ENCODE measurements at places on chromosomes 1 and 21.

- no peak for DNase-seq
Measured at GRCh38 chr1:23039308-23039826, 20.1 kb downstream of the KDM1A start.

DNA sequence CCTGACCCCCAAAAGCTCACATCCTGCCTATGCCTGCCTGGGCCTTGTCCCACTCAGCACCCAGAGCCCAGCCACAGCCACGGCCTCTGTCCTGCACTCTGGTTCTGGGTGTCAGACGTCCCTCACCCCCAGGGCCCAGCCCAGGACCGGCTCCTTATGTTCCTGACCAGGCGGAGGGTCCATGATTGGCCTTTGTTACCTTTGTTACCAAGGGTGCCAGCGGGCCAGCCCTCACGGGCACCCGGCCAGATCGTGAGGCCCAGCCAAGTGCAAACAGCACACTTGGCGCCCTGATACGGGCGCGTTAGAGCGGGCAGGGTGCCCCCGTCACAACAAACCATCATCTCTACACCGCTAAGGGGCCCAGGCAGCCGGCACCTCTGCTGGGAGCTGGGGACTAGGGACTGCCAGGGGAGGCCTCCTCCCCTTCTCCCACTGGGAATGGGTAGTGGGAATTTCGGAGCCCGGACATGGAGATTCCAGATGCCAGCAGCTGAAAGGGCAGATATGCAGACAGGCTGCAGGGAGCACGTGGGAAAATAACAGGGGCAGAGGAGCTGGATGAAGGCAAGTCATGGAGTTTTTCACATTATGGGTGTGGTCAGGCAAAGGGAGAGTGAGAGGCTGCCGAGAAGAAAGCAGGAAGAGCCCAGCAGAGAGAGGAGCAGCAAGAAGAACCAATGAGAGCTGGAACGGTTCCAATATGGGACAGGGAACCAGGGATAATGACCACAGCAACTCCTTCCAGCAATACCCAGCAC lies 22.1 kb downstream of the HSPG2 start:
- peak; percentile 63 for DNase-seq

- no peak for DNase-seq
Measured at GRCh38 chr1:1996207-1996651, 7.4 kb downstream of the CFAP74 start.

GRCh38 chr21:20998456-20998789 lies 214 bp downstream of the NCAM2 start:
- no peak for DNase-seq

GRCh38 chr1:5951846-5952410 lies 40.3 kb downstream of the NPHP4 start:
- no peak for DNase-seq

- DNase-seq, result peak; percentile 39
Measured at GRCh38 chr21:45455674-45456583, 51.0 kb downstream of the COL18A1 start.

- DNase-seq, result peak; percentile 36
Measured at GRCh38 chr1:112011202-112011601, 21.7 kb upstream of the KCND3 start.

DNA sequence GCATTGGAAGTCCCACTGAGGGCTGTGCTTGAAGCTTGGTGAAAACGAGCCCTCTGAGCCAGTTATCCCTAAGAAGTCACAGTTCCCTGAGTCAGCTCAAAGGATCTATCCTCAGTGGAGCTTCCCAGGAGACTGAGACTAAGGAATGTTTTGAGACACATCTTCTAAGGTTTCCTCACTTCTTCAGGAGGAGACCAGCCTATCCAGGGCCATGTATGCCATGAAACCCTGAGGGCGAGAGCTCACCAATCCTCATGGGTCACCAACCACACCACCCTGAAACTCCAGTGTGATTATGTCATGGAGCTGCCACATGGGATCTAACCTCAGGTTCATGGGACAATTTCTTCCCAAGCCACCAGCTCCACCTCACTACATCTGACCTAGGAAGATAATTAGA lies 7.6 kb upstream of the TIE1 start:
- DNase-seq, result no peak

GRCh38 chr21:35720208-35720731 lies 340.1 kb downstream of the SETD4 start:
- DNase-seq, result no peak

DNA sequence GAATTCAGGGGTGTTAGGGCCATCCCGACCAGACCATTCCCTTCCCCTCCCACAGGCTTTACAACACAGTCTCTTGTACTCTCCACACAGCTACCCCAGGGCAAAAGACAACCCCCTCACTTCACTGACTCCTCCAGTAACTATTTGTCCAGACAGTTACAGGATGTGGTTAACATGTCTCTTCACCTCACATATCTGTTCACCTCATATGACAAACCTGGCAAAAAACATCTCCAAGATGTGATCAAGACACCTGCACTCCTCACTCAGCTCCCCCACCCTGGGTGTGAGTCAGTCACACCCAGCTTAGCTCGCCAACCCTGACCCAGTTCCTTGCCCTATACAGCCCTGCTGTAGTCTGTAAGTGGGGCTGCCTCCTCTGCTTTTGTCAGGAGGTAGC lies 490.5 kb upstream of the CHRM3 start:
- no peak for DNase-seq

DNA sequence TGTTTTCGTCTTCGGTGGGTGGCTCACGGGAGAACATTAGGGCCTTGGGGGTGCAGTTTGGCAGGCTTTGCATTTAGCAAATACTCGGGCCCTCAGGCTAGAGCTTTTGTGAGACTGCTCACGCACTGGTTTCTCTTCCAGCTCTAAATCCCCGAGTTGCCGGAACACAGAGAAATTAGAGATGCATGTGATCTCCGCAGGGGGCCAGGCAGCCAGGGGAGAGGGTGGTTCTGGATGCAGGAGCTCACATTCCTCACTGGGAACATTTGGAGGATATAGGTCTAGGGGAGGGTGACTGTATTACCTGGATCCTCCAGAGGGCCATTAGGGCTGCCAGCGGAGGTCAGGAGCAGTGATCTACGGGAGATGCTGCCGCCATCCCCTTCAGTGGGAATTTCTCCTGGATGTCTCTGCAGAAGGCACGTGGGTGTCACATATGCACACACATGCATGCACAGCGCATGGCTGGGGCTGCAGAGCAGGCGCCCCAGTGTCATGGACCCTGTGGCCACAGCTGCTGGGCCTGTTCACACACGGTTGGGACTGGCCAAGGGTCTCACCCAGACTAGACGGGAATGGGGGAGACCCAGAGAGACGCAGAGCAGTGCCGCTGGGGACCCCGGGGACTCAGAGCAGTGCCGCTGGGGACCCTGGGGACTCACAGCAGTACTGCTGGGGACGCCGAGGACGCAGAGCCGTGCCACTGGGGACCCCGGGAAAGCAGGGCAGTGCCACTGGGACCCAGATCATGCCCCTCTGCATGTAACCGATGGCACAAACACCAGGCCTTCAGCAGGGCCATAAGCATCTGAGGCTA lies 258.7 kb downstream of the CAMTA1 start:
- no peak for DNase-seq

DNA sequence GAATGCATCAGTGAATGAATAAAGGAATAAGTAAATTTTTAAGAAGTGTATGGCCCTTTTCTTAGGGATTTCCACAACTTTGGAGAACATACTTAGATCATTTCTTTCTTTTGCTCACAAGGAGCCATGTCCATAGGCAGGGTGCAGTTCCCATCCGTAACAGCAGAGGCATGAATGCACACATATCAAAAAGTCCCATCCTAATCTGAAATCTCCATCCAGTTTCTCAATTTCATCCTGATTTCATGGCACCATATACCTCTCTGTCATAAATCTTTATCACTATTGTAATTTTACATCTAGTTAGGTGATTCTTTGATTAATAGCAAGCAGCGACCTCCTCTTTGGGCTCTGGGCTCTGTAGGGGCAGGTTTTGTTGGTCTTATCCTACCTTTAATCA lies 359.2 kb downstream of the RRAGC start:
- no peak for DNase-seq

- DNase-seq, result no peak
Measured at GRCh38 chr1:235430991-235431390, 63.8 kb downstream of the TBCE start.

- DNase-seq, result no peak
Measured at GRCh38 chr1:25677193-25677773, 60.7 kb downstream of the MAN1C1 start.

DNA sequence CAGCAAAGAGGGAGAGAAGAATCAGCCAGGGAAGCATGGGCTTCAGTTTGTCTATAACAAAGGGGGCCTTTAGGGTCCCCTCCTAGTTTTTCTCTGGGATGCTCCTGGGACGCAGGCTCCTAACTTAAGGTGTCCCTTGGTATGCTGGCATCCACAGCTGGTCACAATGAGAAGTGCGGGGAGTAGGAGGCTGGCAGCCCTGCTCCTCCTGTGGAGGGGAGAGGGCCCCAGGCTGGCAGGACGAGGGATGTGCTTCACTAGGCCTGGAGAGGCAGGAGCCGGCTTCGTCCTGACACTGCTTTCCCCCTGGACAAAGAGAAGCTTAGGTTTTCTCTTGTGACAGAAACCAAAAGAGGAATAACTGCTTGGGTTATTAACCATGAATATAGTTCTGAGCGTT lies 67.6 kb downstream of the NENF start:
- DNase-seq, result no peak

- DNase-seq, result peak; percentile 10
Measured at GRCh38 chr1:2803086-2803930, 1.8 kb upstream of the TTC34 start.

DNA sequence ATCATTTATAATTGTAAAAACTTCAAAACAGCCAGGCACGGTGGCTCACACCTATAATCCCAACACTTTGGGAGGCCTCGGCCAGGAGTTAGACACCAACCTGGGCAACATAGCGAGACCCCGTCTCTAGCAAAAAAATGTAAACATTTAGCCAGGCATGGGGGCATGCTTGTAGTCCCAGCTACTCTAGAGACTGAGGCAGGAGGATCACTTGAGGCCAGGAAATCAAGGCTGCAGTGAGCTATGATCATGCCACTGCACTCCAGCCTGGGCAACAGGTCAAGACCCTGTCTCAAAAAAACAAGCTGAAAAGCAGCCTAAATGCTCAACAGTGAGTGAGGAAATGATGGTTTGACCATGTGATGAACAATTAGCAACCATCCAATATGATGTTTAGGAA lies 7.3 kb downstream of the C1orf167 start:
- no peak for DNase-seq

DNA sequence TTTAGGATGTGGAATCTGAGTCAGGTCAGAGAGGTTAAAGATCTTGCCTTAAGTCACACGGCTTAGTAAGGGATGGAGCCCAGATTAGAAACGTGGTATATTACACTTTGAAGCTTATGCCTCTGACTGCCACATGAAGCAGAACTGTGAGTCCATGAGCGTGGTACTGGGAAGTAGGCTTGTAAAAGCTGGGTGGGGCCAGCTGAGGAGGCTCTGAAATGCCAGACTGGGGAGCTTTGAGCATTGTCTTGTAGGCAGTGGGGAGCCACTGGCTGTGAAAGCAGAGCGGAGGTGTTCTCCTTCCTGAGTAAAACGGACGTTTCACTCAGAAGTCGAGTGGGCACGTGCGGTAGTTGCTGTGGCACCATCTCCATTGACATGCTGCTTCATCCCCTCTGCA lies 72.6 kb upstream of the USP24 start:
- DNase-seq, result no peak
